Choroid plexus epithelial cell (primary cell): ENCODE measurements at places on chromosomes 1 and 21.

DNA sequence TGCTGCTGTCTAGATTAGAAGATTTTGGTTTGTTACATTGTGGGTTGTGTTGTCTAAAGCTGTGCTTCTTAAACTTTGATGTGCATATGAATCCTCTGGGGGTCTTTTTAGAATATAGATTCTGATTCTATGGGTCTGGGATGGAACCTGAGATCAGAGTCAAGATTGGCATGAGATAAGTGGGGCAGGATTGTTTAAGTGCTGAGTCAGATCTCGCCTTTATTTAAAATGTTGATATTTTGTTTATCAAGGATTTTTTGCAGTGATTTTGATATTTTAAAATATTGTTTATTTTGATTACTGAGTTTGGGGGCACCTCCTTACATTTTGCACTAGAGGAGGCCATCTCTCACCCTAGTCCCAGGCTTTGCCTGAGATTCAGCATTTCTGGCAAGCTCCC is 114.8 kb downstream of the LAMC2 start:
- DNase-seq = no peak

DNA sequence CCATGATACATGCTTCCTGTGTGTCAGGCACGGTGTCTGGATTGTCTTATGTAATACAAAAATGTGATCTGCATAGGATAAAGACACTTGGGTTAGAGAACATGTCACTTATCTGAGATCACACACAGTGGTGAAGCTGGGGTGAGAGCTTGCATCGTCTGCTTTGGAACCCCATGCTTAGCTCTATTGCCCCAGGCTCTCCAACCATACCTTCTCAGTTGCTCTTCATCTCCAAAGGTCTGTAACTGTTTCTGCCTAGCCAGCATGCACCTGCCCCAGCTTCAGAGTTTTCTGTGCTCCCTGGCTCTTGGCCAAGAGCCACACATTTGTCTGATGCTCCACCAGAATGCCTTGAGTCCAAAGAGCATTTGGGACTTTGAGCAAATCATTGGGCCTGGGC is 93.9 kb upstream of the COG2 start:
- no peak for DNase-seq

DNA sequence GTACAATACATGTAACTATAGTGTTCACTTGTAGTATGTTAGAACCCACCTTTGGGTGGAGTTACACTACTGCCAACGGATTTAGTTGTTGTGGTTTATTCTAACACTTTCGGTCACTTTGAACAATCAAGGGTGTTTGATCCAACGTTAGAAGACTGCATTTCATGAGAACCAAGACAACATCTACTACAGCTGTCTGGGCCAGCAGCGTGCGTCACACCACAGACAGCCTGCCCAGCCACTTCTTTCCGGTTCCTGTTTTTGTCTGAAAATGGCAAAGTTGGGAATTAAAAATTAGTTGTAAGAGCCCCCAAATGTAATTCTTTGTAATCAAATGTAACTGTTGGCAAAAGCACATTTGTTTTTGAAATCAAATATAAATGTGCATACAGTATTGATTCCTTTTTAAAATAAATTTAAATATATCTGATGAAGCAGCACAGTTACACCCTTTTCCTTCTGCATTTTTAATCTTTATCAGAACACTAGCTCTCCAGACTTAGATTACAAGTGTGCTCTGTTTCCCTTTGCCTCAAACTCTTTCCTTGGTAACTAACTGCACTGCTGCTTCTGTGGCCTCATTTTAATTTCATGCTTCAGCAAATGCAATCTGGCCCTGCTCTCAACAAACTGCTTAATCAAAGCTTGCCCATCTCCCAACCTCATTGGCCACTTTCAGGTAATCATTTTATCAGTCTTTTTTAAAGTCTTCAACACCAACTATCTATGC is 86.6 kb upstream of the DPH5 start:
- DNase-seq = no peak

GRCh38 chr1:59703226-59703917 is 111.4 kb upstream of the HOOK1 start:
- DNase-seq = peak; percentile 73

DNA sequence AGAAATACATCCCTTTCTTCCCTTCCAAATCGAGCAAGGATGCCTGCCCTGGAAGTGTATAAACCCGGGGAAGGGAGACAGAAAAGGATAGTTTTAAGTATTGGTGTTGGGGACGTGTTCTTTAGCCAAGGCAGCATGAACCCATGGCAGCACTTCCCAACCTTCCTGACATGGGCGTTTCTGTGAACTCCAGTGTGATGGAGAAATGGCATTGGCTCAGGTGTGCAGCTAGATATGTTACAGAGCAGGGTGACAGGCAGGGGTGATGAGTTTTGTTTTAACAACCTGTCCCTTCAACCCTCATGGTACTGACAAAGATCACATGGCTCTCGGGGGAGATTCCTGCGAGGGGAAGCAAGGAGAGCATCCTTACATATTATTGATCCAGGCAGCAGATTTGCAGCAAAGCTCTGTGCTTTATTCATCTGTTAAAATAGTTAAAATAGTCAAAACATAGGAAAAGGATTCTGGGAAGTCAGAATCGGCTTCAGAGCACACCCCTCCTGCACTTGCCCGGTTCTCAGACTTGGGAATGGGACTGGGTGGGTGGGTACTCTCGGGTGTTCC is 4.0 kb downstream of the MX1 start:
- no peak for DNase-seq

- no peak for DNase-seq
These were observed 93.1 kb downstream of the MRPS6 start for GRCh38 chr21:34166468-34166867.

- no peak for DNase-seq
These were observed 20.3 kb upstream of the C2CD2 start for GRCh38 chr21:41973861-41974751.

GRCh38 chr21:43369596-43370090 is 57.3 kb downstream of the SIK1 start:
- no peak for DNase-seq

DNA sequence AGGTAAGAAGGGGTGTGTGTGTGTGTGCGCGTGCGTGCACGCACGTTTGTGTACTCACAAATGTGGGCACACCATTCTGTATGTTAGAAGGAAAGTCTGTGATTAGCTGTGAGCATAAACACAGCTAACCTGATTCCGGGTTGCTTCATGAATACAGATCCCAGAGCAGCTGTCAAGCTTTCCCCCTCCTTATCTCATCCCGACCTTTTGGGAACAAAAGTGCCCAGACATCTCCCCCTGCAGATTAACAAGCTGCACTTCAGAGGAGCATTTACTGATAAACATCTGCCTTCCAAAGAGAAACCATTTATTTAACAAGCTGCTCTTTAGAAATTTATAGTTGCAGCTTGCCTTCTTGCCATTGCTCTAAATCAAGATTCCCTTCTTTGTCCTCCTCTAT is 97.0 kb downstream of the MT1HL1 start:
- no peak for DNase-seq

- DNase-seq = no peak
These were observed 65.1 kb upstream of the DMRTA2 start for GRCh38 chr1:50488356-50488755.

DNA sequence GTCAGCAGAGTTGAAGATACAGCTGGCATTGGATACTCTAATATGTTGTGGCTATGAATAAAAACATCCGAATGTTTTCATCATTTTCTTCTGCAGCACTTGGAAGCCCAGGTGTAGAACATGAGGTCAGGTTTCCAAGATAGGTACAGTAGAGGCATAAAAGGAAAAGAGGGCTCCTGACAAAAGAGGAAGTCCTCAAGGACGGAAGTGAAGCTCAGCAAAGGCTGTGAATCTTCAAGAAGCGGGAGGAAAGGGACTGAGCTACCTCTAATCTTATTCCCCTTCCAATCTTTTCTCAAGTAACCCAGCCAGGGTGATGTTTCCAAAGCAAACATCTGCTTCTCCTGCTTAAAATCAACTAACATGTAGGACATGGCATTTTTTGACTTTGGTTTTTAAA is 4.4 kb upstream of the PIK3C2B start:
- no peak for DNase-seq

DNA sequence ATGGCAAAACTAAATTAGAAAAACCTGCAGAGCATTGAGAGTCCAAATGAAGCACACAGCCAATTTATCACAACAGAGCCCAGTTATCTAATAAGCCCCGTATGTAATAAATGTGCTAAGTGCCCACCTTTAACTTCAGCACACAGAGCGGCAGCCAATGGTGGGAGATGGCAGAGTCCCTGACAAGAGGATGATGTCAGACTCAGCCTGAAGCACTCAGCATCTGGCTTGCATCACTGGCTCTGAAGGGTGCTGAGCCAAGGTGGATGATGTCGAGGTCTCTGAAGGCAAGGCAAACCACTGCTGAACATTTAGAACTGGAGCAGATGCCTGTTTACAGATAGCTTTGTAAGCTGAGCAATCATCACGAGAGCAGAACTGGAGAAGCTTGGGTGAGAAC is 118.3 kb downstream of the NUF2 start:
- DNase-seq = no peak

GRCh38 chr21:32392299-32392879 is 423 bp downstream of the URB1 start:
- peak; percentile 43 for DNase-seq

DNA sequence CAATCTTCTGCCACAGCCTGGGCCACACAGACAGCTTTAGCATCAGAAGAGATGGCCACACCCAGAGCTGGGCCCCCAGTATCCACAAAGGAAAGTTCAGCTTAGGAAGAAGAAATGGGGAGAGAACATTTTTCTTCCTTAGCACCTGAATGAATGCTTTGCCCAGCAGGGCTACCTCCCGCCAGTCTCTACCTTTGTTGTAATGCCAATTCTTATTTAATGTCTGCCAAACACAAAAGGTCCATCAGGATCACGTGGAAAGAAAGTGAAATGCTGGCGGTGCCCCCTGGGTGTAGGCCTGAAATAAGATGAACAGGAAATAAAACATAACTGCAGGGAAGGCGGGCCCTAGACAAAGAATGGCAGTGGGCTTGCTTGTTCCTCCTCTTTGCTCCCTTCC is 125.6 kb downstream of the CACNA1E start:
- no peak for DNase-seq

DNA sequence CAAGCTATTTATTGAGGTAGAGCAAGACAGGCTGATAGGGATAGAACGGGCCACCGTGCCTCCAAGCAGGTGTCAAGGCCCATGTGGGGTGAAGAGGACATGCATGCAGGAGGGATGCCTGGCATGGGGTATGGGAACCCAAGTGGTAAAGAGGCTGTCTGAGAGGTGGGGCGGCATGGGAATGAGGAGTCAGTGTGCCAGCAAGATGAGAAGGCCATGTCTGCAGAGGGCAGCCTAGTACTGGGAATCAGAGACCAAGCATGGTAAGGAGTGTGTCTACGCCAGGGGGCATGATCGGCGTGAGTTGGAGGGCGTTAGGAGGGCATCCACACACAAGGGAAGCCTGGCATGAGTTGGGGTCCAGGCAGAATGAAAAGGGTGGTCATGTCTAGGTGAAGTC is 303.7 kb upstream of the PLD5 start:
- no peak for DNase-seq

DNA sequence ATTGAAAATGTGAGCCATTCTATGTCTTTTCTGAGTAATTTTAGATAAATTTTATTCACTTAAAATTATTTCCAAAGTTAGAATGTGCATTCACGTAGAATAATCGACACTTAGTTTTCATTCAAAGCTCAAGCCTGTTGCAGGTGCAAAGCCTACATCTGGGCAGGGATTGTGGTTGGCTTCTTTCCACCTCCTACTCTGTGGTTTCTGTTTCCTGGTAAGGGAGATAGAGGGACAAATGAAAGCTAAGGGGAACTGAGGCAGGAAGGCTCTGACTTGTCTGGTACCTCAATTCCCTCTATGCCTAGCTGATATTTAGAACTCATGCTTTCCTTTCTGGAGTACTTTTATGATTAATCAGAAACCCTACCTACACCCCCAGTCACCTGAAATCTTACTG is 251.2 kb upstream of the DPYD start:
- DNase-seq = no peak

- DNase-seq = no peak
These were observed 696 bp upstream of the GPATCH3 start for GRCh38 chr1:26900815-26901511.

DNA sequence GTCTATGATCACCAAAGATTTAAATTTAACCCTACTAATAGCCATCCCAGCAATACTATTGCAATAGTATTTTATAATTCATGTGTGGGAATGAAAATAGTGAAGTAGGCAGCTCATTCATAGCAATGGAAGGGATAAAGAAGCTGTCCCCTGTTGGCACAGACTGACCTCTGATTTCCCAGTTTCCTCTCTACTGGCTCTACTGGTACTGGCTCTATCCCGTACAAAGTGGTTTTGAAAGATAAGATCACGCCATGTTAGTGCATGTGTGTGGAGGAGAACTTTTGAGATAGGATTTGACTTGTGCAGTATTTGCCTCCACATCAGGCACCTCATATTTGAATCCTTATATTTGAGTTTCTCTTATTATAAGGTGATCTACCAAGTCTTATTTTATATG is 227.3 kb upstream of the ADGRL2 start:
- no peak for DNase-seq

DNA sequence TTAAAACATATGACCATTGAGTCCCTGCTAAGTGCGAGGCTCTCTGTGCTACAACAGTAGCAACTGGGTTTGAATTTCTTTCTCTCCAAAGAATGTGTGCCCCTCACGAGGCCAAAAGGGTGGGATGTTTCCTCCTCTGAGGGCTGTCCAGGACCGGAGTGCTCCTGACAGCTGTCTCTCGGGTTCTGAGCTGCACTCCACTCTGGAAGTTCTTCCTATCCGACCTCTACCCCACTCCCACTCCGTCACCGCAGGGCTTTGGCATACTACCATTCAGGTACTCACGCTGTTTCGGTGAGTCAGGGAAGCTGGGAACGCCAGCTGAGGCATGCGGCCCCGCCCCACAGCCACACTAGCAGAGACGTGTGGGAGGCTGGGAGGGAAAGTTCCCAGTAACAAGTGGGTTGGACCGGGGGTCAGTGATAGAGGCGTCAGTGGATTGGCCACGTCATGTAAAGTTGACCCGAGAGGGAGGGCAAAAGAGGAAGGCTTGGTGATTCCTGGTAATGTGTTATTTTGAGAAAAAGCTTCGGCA is 705 bp upstream of the SLC50A1 start:
- peak; percentile 97 for DNase-seq

DNA sequence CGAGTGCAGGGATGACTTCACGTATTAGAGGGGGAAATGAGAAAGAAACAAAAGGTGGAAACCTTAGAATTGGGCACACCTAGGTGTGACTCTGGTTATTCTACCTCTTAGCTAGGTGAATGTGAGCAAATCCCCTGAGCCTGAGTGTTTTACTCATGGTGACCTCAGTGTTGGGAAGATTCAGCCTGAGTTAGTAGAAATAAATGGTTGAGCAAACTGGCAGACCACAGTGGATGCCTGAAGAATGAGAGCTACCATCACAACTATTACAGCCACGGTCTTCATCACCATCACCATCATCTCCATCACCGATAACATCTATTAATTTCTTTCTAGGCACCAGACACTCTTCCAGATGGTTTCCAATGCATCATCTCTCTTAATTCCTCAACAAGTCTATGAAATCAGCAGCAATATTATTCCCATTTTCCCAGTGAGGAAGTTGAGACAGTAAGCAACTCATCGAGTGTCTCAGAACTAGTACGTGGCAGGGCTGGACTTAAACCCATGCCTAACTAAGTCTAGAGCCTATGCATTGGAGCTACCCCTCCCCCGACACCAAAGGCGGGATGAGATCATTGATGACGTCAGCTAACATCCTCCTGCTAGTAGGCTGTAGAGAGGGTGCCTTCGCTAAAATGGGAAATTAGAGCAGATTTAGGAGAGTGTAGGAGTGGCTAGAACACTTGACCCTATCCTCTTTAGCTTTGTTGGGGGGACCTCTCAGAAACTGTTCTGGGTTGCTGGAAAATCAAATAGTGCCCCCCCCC is 7.9 kb upstream of the KAZN start:
- DNase-seq = no peak
